ENCODE measurements at places on chromosomes 11 and 22. TPM values are rescaled to one million over a fixed set of nuclear protein-coding genes. Genes with fewer than 3 reads are reported as not detected.

- no peak for DNase-seq
Measured at GRCh38 chr11:121212536-121213361, 79.8 kb upstream of the SC5D start.

- no peak for DNase-seq
Measured at GRCh38 chr11:14751975-14752407, 108.4 kb downstream of the PDE3B start.

GRCh38 chr11:88603091-88603867 lies 265.7 kb upstream of the CTSC start:
- peak; percentile 5 for DNase-seq

- DNase-seq: no peak
Measured at GRCh38 chr22:48350456-48350855, 1477.2 kb downstream of the BRD1 start.

GRCh38 chr11:11239959-11240358 lies 113.1 kb downstream of the CSNK2A3 start:
- no peak for DNase-seq

DNA sequence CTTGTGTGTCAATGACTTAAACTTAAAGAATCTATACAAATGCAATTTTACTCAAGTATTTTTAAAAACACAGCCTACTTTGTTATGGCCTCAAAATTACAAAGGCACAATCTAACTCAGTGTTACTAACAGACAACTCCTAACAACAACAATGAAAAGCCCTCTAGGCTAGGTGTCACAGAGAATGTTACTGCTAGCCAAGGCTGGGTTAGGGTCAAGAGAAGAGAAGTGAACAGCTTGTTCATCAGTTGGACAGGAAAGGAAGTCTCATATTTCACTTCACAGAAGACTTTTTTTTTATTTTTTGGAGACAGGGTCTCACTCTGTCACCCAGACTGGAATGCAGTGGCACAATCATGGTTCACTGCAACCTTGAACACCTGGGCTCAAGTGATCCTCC lies 26.0 kb downstream of the CLDN25 start:
- DNase-seq: no peak

Gene HOATZ
- polyA plus RNA-seq: 0.16 TPM

Gene GAB2
- 18.2 TPM for polyA plus RNA-seq

Data from right renal pelvis (tissue), 4 donors.